Neural progenitor cell (in vitro differentiated cells): ENCODE measurements at places on chromosomes 1 and 21.

GRCh38 chr1:232587141-232588008 is 42.6 kb downstream of the SIPA1L2 start:
- peaks cover 26% of the 10 kb centered on the region for H3K4me1 ChIP-seq
- no peak overlapping the region for H3K27ac ChIP-seq
- no peak for DNase-seq
- H3K27me3 ChIP-seq, result no peaks in the 10 kb centered on the region

GRCh38 chr21:34907461-34908418 is 141.4 kb downstream of the RUNX1 start:
- H3K27me3 ChIP-seq, result no peaks in the 10 kb centered on the region
- no peaks in the 10 kb centered on the region for H3K36me3 ChIP-seq
- H3K4me3 ChIP-seq, result no peak overlapping the region
- DNase-seq, result no peak

DNA sequence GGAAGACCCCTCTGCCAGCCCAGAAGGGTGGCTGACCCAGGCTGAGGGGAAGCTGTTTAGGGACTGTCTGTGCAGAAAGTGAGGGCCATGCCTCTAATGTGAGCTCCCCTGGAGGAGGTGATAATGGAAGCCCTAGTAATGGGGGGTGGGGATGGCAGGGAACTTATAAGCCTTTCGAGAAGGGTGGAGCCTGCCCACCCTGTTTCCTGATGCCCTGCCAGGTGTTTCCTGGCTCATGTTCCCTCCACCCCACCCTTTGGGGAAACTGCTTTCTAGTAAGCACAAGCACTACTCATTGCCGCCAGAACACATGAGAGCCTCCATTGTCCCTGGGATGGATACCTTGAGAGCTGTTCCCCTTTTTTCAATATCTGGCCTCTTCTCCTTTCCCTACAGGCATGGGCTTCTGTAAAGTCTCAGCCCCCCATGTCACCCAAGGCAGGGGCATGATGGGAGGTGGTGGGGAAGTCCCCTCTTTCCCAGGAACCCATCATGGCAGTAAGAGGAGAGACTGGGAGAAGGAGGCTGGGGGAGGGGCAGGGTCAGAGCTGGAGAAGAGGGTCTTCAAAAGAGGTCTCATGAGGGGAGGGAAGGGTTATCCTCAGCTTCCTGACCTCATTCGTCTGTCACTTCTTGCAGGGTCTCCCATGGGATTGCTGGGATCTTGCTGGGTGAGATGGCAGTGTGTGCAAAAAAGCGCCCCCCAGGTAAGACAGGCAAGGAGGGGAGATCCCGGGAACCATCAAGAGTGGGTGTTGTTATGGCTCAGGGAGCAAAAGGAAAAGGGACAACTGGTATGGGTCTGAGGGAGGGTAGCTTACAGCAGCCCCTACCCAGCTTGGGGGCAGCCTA is 2.4 kb downstream of the ATP8B2 start:
- DNase-seq, result no peak
- peak overlapping the region; percentile 54 for H3K4me3 ChIP-seq
- no peak overlapping the region for H3K27ac ChIP-seq
- H3K4me1 ChIP-seq, result peaks cover 25% of the 10 kb centered on the region

- no peak for DNase-seq
- no peak overlapping the region for H3K27ac ChIP-seq
- no peak overlapping the region for H3K4me3 ChIP-seq
- no peaks in the 10 kb centered on the region for H3K36me3 ChIP-seq
- peaks cover 15% of the 10 kb centered on the region for H3K4me1 ChIP-seq
- H3K27me3 ChIP-seq, result no peaks in the 10 kb centered on the region
Measured at GRCh38 chr1:6899621-6900020, 114.4 kb downstream of the CAMTA1 start.

GRCh38 chr1:101242324-101243050 is 5.7 kb downstream of the S1PR1 start:
- H3K4me1 ChIP-seq, result peaks cover 7% of the 10 kb centered on the region
- no peak overlapping the region for H3K4me3 ChIP-seq
- no peak overlapping the region for H3K27ac ChIP-seq
- H3K27me3 ChIP-seq, result peaks cover 11% of the 10 kb centered on the region

- no peaks in the 10 kb centered on the region for H3K4me1 ChIP-seq
- H3K36me3 ChIP-seq, result no peaks in the 10 kb centered on the region
- no peak overlapping the region for H3K4me3 ChIP-seq
- no peak for DNase-seq
Measured at GRCh38 chr1:202316186-202316585, 25.6 kb downstream of the UBE2T start.

GRCh38 chr1:19918057-19918456 is 5.4 kb downstream of the PLA2G2E start:
- H3K4me3 ChIP-seq, result no peak overlapping the region
- H3K27ac ChIP-seq, result no peak overlapping the region
- no peaks in the 10 kb centered on the region for H3K27me3 ChIP-seq
- peak; percentile 91 for DNase-seq
- no peaks in the 10 kb centered on the region for H3K36me3 ChIP-seq
- H3K4me1 ChIP-seq, result peaks cover under 1% of the 10 kb centered on the region

DNA sequence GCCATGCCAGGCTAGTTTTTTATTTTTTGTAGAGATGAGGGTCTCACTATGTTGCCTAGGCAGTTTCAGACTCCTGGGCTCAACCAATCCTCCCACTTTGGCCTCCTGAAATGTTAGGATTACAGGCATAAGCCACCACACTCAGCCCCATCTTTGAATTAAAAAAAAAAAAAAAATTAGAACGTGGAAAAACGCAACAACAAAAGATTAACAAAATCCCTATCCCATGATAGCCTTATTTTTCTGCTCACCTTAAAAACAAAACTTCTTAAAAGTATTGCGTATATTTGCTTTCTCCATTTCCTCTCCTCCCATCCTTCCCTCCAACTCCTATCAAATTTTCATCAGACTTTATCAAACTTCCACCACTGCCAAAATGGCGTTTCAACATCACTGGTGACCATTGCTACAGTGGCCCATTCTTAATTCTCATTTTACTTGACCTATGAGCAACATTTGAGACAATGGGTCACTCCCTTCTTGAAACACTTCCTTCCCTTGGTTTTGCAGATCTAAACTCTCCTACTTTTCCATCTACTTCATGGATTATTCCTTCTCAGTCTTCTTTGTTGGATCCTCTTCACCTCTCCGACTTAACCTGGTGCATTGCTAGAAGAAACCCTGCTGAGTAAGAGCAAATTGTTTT is 579 bp upstream of the ZNF684 start:
- no peak for DNase-seq
- no peaks in the 10 kb centered on the region for H3K27me3 ChIP-seq
- H3K4me3 ChIP-seq, result peak overlapping the region; percentile 79
- H3K27ac ChIP-seq, result no peak overlapping the region
- peaks cover 3% of the 10 kb centered on the region for H3K4me1 ChIP-seq

GRCh38 chr1:26064553-26064952 is 2.9 kb downstream of the TRIM63 start:
- no peaks in the 10 kb centered on the region for H3K27me3 ChIP-seq
- H3K27ac ChIP-seq, result no peak overlapping the region
- no peak for DNase-seq
- H3K4me1 ChIP-seq, result peaks cover 8% of the 10 kb centered on the region
- H3K4me3 ChIP-seq, result no peak overlapping the region

GRCh38 chr1:55062801-55063576 is 23.6 kb downstream of the PCSK9 start:
- H3K27me3 ChIP-seq, result no peaks in the 10 kb centered on the region
- peaks cover 1% of the 10 kb centered on the region for H3K36me3 ChIP-seq
- no peak overlapping the region for H3K27ac ChIP-seq
- no peak for DNase-seq

DNA sequence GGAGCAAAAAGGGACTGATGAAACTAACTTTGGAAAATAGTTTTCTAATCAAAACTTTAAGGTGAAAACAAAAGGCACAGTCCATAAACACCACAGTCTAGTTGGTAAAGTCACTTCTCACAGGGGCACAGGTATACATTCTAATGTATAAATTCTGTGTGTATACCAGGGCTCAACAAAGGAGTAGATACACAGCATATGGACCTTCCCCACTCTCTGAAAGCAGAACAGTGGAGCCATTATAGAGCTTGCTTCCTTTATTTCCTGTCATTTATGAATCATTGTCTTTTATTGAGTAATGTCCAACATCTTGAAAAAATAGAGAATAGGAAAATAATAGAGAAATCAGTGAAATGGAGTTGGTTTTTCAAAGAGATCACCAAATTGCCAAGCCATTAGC is 746.5 kb upstream of the CHRM3 start:
- no peak for DNase-seq

DNA sequence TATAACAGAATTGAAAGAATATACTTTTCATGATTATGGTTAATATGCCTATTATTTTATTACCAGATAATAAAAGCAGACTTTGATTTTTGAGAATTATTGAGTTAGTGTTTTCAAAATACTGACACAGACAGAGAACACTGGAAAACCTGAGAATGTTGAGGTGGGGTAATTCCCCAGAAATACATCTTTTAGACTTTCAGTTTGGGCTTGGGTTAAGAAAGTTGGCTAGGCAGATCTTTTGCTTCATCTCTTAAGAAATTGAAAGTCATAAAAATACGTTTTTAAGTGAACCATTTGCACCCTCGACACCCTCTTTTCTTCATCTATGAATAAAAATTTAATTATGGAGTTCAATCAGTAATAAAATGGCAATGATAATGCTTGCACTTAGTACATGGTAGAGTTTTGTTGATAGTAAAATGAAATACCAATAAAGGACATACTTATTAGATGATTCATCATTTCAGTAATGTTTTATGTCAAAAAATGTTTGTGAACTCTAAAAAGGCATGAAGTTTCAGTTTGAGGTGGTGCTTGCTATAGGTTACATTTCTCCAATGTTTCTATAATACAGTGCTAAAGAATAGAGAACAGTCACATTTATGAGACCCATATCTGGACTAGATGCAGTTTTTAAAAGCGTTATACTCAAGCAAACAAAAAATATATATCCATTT is 1.9 kb upstream of the SAMSN1 start:
- no peak overlapping the region for H3K27ac ChIP-seq
- no peaks in the 10 kb centered on the region for H3K27me3 ChIP-seq
- no peak overlapping the region for H3K4me3 ChIP-seq

GRCh38 chr1:176141449-176141848 is 65.6 kb downstream of the COP1 start:
- H3K27ac ChIP-seq, result no peak overlapping the region
- H3K27me3 ChIP-seq, result no peaks in the 10 kb centered on the region
- H3K36me3 ChIP-seq, result peaks cover 2% of the 10 kb centered on the region
- no peak for DNase-seq
- H3K4me1 ChIP-seq, result no peaks in the 10 kb centered on the region

GRCh38 chr1:195472291-195472690 is 1135.9 kb downstream of the KCNT2 start:
- peaks cover 13% of the 10 kb centered on the region for H3K4me1 ChIP-seq
- no peak overlapping the region for H3K4me3 ChIP-seq

GRCh38 chr1:62128745-62129144 is 65.9 kb upstream of the L1TD1 start:
- DNase-seq, result peak; percentile 60
- no peaks in the 10 kb centered on the region for H3K36me3 ChIP-seq
- no peaks in the 10 kb centered on the region for H3K27me3 ChIP-seq
- H3K4me3 ChIP-seq, result no peak overlapping the region
- no peak overlapping the region for H3K27ac ChIP-seq

DNA sequence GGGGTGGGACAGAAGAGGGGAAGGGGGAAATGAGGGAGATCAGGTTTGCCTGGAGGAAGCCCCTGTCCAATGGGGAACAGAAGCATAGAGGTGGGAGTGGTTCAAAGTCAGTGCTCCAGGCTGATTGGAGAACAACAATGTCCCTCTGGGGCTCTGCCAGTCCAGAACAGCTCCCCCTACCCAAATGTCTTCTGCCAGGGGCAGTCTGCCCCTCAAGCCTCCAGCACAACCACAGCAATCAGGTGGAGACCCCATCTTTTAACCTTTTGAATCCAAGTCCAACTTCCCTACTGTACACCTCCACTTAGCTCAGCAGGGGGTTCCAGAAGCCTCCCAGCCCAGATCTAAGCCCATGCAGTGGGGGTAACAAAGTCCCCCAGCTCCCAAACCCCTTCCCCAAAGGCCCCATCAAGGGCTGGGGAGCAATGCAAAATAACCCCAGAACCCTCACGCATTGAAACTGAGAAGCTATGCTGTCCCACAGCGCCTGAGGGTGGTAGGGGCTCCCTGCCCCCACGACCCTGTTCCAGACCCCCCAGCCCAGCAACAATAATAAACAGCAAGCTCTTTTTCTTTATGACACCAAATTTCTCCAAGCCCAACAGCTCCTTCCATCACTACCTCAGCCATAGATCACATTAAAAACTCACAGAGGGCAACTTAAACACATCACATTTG is 3.3 kb downstream of the AHDC1 start:
- peak overlapping the region; percentile 99 for H3K4me3 ChIP-seq
- no peak overlapping the region for H3K27ac ChIP-seq
- H3K27me3 ChIP-seq, result no peaks in the 10 kb centered on the region

GRCh38 chr1:156476501-156477298 is 23.9 kb downstream of the MEF2D start:
- H3K27me3 ChIP-seq, result no peaks in the 10 kb centered on the region
- no peaks in the 10 kb centered on the region for H3K36me3 ChIP-seq
- DNase-seq, result no peak
- no peak overlapping the region for H3K27ac ChIP-seq

- H3K27ac ChIP-seq, result no peak overlapping the region
- H3K27me3 ChIP-seq, result peaks cover 43% of the 10 kb centered on the region
- no peak for DNase-seq
- no peaks in the 10 kb centered on the region for H3K36me3 ChIP-seq
- H3K4me3 ChIP-seq, result no peak overlapping the region
- H3K4me1 ChIP-seq, result peaks cover 28% of the 10 kb centered on the region
Measured at GRCh38 chr1:21587602-21587953, 78.4 kb downstream of the ALPL start.
